ENCODE measurements at places on chromosomes 1 and 21.

- peak; percentile 48 for DNase-seq
These were observed 9.2 kb upstream of the KCNQ4 start for GRCh38 chr1:40774266-40774998.

DNA sequence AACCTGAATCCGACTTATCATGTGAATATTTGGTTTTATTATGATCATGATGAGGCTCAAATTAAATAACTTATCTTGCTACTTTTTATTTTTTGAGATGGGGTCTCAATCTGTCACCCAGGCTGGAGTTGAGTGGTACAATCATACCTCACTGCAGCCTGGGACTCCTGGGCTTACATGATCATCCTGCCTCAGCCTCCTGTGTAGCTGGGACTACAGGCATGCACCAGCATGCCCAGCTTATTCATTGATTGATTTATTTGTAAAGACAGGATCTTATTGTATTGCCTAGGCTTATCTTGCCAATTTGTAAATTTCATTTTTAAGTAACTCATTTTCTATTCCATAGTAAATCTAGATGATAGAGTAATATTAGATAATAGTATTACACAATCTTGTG is 84.3 kb downstream of the COL11A1 start:
- DNase-seq, result no peak

GRCh38 chr1:111943846-111944749 is 45.4 kb downstream of the KCND3 start:
- no peak for DNase-seq

- DNase-seq, result no peak
These were observed 13.6 kb downstream of the AGMAT start for GRCh38 chr1:15571266-15571665.

- DNase-seq, result no peak
These were observed 151.1 kb downstream of the LYPLAL1 start for GRCh38 chr1:219324629-219325367.

- DNase-seq, result no peak
These were observed 18.2 kb upstream of the FMO4 start for GRCh38 chr1:171295821-171296220.

GRCh38 chr1:181557313-181557712 is 74.0 kb downstream of the CACNA1E start:
- DNase-seq, result no peak

- no peak for DNase-seq
These were observed 121.7 kb downstream of the ATF6 start for GRCh38 chr1:161887730-161888287.

GRCh38 chr1:218931324-218931723 is 242.4 kb upstream of the LYPLAL1 start:
- DNase-seq, result no peak

Data from posterior cingulate gyrus (tissue), 11 donors.